ENCODE measurements at places on chromosomes 7 and 10.
A peak's percentile ranks its signal among the peaks of the same experiment; 100 is the strongest.

- DNase-seq = peak; percentile 72
Measured at GRCh38 chr10:71033396-71033980, 145.1 kb upstream of the PCBD1 start.

GRCh38 chr7:158588878-158589442, 1.3 kb upstream of the PTPRN2 start:
- DNase-seq = no peak

DNA sequence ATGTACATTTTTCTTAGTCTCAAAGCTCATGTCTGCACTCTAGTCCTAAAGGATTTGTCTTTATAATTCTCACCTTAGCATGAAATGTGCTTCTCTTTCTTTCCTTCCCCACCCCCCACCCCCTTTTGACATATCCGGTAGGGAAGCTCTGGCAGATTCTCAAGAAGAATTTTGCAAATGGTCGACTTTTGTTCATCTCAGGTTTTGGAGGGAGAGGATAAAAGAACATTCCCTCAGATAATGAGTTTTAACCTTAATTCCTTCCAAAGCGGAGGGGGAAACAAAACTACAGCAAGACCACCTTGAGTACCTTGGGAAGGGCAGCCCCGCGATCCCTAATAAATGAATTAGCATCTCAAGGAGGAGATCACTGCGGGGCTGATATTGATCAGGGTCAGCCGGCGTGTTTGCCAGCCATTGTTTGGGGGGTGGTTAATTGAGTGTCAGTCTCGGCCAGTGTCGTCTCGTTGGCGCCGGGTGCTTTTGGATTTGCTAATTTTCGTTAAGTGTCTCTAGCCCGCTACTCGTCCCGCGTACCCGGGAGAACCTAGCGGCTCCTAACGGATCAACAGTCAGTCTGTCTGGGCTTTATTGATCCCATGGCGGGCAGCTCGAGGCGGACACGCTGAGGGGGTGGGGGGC, 874 bp upstream of the BAMBI start:
- DNase-seq = peak; percentile 91

DNA sequence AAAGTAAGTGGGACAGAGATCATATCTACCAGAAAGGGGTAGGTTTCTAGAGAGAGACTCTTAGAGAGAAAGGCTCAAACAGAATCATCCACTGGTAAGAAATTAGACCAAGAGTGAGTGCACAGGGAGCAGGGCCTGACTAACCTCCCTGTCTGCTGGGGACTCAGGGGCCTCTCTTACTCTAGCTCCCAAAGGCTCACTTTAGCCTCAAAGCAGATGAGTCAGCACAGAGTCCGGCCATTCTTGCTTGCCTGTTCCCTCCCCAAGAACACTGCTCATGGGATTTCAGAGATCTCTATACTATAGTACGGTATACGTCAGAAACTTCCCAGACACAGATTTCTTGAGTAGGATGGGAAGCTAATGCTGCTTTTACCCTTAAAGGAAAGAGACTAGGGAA, 32.7 kb downstream of the RBM28 start:
- no peak for DNase-seq

- no peak for DNase-seq
Measured at GRCh38 chr7:77460057-77460486, 43.9 kb upstream of the GSAP start.

DNA sequence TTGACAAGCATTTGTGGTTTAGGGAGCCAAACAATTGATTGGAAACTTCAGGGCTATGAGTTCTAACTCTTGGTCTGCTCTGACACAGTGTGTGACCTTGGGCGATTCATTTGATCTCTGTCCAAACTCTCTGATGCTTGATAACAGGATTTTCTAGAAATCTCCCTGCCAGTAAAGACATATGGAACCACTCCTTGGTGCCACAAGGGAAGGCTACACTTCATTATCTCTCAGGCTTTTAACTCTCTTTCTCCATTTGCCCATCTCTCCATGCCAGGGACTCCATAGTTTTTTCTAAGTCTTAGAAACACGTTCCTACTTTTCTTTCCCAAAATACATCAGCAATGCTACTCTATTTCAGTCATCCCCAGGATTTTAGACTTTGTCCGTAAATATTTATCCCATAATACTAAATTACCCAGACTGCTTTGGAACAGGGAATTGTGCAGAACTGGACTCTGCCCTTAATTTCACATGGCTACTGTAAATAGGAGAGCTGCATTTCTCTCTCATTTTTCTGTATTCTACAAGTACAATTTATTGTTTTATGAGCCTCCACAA, 488.2 kb downstream of the SUGCT start:
- no peak for DNase-seq

DNA sequence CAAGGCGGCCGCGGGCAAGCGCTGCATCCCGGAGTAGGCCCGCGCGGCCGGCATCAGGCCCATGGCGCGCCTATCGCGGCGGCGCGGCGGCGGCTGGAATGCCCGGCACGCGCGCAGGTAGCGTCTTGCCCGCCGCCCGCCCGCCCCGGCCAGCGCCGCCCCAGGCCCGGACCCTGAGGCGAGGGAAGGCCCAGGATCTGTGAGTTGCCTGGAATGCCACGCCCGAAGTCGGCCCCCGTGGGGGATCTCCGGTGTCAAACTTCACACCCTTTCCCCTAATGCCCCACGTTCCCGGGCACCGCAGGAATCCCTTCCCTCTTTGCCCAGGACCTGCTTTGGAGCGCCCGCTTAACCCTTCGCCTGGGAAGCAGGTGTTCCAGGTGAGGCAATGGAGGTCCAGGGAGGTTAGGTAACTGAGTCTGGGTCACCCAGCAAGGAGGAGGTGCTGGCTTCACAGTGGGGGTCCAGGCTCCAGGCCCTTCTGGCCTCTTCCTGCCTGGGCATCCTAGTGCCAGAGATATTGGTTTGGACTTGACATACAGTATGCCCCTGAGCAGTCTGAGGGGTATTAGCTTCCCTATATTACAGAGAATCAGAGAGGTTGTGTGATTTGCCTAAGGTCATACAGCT, 138.1 kb downstream of the ARHGAP22 start:
- peak; percentile 69 for DNase-seq

- DNase-seq = no peak
Measured at GRCh38 chr10:9811601-9812000, 1206.1 kb upstream of the CELF2 start.

DNA sequence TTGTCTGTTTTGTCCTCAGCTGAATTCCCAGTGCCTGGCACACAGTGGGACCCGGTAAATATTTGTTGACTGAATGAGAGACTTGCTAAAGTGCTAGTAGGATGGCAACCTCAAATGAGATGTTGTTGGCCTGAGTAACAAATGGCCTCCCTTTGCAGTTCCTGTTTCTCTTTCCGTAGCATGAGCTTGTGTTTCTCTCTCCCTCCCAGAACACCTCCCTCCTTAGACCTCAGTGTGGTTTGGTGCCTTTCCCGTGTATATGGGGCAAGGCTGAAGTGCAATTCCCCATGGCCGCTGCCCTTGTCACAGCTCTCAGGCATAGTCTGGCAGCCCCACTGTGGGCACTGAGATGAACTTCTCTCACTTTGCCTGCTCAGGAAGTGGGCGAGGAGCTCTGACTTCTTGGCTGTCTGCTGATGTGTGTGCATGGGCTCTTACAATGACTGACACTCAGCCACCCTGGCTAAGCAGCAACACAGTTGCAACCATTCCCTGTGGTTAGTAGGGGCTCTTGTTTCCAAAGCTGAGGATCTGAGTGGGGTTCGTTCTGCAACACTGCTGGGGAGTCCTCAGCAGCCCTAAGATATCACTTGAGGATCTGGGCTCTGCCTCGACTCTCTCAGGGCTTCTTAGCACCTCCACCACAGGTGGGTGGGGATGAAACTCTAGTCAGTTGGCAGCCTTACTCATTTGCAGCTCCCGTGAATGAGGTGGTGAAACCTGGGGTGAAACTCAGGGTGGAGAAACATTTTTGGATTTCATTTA, 136.1 kb downstream of the ICA1 start:
- peak; percentile 79 for DNase-seq

DNA sequence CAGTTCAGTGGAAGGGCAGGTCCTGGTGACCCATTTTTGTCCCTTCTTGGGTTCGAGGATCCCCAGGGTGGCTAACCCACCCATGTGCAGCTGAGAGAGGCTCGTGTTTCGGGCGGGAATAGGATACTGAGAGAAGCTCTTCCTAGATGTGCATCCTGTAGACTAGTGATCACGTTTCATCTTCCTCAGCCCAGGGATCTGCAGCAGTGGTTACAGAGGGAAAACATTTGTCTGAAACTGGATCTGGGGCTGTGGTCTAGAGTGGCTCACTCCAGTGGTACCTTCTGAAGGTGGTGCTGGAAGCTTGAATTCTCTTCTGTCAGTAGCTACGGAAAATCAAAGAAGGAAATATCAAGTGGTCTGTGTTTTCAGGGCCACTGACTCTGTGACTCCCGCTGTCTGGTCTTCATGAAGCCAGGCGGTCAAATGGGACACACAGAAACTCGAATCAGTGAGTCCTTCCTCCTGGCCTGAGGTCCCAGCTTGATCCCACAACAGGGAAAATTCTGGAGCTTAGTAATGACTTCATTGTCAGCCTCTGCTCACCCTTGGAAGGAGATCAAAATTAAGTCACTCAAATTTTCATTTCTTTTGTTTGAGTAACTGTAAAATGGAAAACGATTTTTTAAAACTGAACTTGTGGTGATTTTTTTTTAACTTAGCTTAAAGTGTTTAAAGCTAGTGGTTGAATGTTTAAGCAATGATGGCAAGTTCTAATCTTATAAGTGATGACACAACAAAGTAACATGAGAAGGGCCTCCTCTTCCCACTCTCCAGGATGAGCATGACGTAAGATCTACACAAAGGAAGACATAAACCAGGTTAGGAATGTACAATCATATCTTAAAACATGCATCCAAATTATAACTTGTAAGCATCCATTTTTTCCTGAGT, 469.3 kb upstream of the KLF6 start:
- no peak for DNase-seq

DNA sequence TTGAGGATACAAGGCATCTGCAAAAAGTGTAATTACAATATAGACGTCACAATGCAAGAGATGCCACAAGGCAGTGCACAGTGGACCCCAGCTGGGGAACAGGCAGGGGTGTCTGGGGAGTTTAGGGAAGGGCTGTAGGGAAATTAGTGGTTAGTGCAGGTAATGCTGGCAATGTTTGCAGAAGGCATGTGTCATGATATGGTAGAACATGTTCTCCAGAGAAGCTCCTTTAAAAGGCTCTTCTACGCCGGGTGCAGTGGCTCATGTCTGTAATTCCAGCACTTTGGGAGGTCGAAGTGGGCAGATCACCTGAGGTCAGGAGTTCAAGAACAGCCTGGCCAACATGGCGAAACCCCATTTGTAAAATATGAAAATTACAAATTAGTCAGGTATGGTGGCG, 98.0 kb downstream of the JCAD start:
- DNase-seq = no peak

GRCh38 chr10:87837445-87837844, 19.4 kb upstream of the ATAD1 start:
- no peak for DNase-seq

- DNase-seq = peak; percentile 20
Measured at GRCh38 chr7:64874562-64875250, 28.4 kb upstream of the ZNF273 start.

DNA sequence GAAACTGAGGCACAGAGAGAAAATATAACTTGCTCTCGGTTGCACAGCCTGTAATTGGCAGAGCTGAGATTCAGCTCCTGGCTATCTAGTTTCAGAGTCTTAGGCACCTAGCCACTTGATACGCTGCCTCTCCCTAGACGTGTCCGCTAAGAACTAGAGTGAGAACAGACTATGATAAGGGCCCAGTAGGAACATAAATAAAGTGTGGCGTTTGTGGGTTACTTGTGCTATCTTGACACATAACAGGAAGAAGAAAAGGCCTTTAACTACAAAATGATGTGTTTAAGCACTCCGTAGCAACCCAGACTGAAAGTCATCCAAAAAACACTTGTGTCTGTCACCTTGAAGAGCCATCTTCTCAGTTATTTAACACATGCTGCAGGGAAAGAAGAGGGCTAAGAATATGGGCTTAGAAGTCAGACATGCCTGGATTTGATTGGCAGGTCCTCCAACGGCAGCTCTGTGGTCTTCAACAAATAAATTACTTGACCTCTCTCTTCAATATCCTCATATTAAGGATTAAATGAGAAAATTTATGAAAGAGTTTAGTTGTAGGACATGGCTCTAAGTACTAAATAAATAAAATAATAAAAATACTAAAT, 96.2 kb downstream of the SGMS1 start:
- DNase-seq = no peak

DNA sequence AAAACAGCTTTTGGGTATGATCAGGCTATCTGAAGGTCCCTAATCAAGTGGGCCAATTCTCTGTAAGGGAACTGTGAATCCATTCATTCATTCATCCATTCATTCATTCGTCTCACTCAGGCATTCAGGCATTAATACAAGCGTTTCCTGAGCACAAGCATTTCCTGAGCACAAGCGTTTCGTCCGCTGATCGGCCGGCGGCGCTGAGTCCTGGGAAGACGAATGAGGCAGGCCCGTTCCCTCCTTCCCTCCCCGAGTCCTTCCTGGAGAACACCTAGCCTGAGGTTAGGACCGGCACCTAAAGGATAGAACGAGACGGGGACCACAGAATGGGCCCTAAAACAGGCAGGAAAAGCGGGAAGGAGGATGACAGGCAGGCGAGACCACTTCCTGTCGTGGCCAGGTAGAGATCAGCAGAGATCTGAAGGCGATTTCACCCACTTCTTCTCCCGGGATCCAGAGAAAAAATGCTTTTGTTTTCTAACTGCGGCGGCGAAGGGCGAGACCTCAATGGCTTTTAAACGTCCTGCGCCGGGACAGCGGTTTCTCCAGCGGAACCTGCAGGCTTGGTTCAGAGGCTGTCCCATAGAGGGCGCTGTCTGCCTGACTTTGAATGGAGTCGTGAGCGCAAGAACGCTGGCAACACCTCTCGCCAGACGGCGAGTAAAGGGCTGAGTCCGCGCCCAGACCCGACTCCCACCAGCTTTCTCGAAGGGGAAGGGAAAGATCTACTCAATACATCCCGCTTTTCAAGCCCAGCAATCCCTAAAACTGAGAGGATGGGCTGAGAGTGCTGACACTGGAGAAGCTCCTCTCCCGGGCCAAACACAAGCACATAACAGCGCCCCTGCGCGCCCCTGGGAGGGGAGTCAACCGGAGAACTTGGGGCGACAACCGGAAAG, 2.9 kb upstream of the HMX3 start:
- peak; percentile 98 for DNase-seq

DNA sequence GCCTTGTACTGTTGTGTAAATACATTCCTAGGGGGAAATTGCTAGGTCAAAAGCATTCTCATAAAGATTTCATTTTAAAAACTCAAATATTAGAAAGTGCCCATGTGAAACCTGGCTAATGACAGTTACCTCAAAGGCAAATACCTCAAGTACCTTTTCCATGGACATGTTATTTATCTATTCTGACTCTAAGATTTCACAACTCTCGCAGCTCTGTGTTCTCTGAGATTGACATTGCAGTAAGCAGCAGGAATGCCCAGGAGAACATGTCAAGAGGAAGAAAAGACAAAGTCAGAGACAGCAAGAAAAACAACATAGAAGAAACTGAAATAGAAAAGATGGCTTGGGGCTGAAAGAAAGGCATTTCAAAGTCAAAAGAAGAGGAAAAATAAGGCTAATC, 187.4 kb downstream of the CYP26A1 start:
- DNase-seq = no peak

- no peak for DNase-seq
Measured at GRCh38 chr7:108248821-108249220, 118.7 kb upstream of the LAMB4 start.

Data from endodermal cell (in vitro differentiated cells).